ENCODE measurements at places on chromosomes 12 and 14.

DNA sequence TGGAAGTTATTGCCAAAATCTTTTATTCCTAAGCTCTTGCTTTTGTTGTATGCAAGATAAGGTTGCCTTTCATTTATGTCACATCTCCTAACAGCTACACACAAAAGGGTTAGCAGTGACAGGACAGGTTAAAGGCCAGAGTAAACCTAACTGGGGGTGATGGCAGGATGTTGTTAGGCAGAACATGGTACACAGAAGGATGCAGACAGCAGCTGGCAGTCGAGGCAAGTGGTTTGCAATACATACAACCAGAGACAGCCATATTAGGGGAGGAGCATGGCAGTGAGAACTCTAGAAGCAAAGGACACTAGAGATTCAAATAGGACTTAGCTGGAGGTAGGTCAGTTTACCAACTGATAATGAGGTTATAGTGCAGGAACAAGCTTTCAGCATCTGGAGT lies 2.7 kb upstream of the ABCD2 start:
- no peak for DNase-seq

DNA sequence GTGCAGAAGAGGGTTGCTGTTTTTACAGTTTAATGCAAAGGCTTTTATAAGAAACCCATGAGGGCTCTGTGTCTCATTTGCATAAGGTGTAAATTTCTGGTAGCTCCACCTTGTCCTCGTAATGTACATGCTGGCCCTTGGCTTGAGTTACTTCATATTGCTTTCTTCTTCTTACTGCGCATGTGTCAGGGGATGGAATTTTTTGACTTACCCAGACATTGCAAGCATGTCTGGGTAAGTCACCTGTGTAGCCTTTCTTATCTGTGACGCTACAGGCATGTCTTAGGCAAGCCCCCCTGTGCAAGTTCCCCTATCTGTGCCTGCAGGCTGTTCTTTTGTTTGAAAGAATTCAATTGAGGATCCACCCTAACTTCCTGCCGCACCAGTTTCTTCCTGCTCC lies 274.2 kb downstream of the ETNK1 start:
- DNase-seq = no peak

DNA sequence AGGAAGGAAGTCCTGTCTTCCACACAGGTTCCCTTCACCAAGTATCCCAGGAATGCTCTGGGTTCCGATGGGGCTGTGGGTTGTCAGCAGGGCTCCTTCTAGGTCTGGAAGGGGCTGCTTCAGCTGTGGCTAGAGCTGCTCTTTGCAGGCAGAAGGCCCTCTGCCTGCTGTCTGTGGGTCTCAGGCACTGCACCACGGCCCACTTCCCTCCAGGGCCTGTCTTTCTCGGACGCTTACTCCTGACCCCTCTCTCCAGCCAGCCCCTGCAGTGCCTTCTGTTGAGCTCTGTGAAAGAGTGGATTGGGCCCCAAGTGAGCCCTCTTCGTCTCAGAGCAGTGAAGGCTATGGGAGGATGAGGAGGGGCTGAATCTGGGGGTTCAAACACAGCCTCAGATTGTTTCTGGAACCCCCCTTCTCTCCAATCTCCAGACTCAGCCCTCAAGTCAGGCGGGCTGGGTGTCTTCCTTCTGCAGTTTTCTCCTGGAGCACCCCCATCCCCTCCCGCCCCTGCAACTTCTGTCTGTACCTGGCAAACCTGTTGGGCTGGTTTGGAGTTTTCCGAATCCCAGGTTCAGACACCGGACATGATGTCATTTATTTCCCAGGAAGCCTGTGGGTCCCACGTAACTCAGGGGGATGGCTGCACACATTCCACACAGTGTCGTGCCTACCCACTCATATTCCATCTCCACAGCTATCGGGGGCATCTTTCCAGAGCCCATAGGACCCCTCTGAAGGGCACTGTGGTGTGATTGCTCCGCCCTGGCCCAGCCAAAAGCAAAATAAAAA lies 24.9 kb upstream of the SPPL3 start:
- no peak for DNase-seq

DNA sequence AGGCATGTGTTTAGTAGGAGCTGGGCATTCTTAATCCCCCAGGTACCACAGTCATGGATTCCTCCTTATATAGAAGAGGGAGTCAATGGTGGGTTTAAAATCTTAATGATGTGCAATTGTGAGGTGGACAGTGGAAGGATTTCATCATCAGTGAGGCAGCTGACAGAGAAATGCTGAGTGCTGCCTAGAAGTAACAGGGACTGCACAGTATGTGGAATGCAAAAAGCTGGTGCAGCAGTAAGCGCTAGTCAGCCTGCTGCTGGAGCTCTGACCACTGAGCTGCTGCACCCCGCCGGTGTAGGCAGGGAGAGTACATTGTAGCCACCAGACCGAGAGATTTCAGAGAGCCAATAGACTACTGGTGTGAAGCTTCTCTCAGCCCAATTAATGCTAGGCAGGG lies 80.5 kb upstream of the DACT1 start:
- no peak for DNase-seq

GRCh38 chr14:68295316-68295816 lies 475.8 kb downstream of the RAD51B start:
- no peak for DNase-seq

GRCh38 chr12:108831309-108831991 lies 25.9 kb downstream of the SSH1 start:
- no peak for DNase-seq

GRCh38 chr14:59454139-59454538 lies 11.0 kb downstream of the GPR135 start:
- peak; percentile 25 for DNase-seq

DNA sequence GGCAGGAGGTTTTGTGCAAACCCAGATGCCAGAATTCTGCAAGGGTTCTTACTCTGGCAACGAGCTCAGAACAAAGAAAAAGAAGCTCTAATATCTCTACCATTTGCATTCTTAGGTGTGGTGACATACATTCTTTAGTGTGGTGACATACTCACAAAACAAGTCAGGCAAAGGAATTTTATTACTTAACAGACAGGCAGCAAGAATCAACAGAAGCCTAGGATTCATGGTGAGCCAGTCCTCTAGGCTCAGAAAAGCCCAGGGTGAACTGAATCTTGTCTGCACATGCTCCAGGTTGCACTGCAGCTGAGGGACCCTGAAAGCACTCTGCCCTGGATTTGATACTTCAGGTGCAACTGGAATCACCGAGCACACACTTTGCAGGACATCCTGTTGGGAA lies 122.4 kb upstream of the PTPRQ start:
- no peak for DNase-seq

- DNase-seq = no peak
Measured at GRCh38 chr14:74591899-74592298, 20.1 kb downstream of the LTBP2 start.

DNA sequence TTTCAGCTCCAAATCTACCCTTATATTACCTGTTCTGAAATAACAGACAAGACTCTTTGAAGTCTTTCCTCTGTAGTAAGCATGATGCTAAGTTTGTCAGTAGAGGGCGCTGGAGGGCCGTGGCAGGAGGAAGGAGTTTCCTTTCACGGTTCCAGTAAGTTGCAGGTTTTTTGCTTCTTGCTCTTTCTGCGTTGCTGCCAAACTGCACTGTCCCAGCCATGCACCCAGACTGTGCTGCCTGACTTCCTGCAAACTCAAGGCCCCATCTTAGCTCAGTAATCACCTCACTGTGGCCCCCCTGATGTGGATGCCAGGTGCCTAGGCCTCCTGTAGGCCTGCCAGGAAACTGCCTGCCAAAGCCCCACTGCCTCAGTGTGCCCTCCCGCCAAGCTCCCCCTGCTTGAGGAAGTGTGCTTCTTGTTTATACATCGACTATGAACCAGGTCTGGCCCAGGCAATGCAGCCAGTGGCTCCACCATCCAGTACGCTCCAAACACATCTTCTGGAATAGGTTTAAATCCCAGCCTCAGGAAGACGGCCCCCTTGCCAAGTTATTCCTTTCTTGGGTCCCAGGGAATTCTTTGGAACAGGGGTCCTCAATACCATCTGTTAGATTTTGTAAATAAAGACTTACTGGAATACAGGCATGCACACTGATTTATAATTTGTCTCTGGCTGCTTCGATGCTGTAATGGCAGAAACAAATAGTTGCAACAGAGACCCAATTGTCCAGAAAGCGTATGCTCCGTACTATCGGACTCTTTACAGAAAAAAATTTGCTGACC lies 193.7 kb upstream of the LRIG3 start:
- peak; percentile 40 for DNase-seq

DNA sequence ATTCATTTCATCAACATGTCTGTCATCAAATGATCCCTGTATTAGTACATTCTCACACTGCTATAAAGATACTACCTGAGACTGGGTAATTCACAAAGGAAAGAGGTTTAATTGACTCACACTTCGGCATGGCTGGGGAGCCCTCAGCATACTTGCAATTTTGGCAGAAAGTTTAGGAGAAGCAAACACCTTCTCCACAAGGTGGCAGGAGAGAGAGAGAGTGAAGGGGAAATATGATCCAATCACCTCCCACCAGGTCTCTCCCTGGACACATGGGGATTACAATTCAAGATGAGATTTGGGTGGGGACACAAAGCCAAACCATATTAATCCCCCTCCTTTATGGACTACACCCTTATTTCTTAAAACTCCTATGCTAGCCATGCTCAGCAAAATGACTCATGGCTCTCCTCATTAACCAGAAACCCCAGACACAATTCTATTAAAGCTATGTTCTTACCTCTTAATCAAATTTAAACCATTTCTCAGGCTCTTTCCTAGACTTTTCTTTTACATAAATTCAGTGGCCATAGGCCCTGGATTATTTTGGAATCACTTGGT lies 932.3 kb downstream of the FLRT2 start:
- DNase-seq = no peak

DNA sequence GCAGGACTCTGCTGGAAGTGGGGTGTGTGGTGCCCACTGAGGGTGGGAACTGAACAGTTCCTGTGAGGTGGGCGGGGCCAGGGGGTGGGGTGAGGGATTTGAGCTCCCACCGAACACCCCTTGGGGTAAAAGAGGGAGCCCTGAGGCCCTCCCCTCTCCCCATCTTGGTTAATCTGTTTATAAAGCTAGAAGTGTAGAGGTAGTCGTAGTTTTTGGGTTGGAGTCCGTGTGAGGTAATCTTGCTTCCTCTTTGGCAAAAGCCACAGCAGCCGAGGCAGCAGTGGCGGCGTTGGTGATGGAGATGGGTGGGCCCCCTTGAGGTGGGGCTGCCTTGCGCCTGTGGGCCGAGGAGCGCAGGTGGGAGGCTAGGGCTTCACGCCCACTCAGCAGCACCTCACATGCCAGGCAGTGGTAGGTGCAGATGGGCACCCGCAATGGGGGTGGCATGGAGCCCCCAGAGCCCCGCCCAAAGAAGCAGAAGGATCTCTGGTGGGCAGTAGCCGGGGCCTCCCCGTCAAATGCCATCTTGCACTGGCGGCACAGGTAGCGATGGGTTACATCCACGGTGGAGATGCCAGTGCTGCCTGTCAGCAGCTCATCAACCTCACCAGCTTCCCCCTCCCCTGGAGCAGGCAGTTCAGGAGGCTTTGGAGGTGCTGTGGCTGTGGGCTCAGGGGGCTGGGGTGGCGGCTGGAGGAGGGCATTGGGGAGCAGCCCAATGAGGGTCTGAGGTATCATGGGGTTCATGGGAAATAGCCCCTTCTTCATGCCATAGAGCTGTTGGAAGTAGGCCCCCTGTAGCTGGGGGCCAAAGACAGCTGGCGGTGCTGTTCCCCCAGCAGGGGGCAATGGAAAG lies 29.6 kb downstream of the ZFHX2 start:
- DNase-seq = no peak

GRCh38 chr12:129097451-129097850 lies 244.2 kb downstream of the GLT1D1 start:
- no peak for DNase-seq

- DNase-seq = no peak
Measured at GRCh38 chr14:68559949-68560348, 232.9 kb downstream of the ZFP36L1 start.

DNA sequence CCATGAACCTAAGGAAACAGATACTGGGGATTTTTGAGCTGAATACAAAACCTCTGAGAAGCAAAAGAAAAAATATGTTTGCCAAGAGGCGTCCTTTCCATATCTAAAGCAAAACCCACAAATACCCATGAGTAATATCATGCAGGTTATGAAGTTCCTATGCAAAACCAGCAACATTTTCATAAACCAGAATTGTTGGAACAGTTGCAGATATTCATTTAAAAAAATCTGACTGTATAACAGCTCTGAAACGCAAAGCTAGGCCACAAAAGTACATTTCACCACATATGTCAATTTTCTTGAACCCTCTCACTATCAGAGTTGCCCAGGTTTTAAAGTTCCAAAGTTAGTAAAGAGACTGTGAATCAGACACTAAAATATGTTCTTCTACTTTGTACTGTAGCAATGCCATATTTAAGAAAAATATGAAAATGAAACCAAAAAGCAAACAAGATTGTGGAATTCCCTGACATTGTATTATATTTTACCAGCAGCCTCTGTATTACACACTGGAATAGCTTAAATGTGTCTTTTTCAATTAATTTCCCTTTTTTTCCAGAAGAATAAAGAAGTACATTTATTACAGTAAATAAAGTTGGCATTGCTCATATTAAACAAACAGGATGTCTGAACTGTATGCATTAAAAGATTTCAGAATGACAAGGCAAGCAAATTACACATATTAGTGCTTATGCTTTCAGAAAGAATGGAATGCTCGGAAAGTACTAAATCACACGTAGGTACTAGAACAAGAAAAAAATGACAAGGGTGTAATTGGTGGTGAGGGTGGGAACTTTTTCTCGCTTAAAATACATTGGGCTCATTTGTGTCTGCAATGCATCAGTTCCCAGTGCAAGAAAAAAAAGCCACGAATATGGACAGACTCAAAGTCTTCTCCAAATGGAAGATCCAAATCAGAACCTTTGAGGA lies 33.6 kb upstream of the HIF1A start:
- no peak for DNase-seq

GRCh38 chr14:68361231-68361630 lies 431.6 kb downstream of the ZFP36L1 start:
- no peak for DNase-seq

DNA sequence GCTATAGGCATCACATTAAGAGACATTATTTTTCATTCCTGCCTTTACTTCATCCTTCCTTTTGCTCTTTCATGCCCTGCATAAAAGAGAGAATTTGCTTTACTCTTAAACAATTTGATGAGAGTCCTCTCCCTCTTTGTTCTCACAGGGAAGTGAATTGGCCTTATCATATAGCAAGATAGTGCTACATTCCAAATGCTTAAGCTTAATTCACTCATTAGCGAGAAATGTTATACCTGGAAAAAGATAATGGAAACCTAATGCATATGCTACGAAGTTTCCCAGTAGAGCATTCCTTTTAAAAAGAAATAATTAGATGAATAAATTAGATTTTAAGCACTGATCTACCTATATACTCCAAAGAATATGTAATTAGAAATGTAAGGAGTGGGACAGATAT lies 798.8 kb downstream of the C12orf50 start:
- DNase-seq = no peak

GRCh38 chr14:22648506-22648905 lies 4.4 kb upstream of the OR6J1 start:
- DNase-seq = no peak
